Tibial nerve (tissue), 4 donors: ENCODE measurements at places on chromosomes 12 and 14. TPM values are rescaled to one million over a fixed set of nuclear protein-coding genes. Genes with fewer than 3 reads are reported as not detected.

DNA sequence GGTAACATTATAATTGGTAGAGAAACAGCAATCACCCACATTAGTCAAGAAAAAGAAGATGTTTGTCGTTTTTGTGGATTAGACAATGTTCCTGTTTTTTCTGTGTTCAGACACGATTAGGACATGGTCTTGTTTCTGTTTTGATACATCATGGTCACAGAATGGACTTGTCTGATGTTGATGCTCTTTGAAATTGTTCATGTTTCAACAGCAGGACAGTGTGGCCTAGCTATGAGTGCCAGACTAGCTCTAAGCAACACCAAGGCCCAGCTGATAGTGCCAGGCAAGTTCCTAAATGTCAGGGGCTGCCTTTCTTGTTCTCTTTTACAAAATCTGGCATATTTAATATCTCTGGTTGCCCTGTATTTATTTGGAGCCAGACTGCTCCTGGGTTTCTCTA, 40.9 kb upstream of the TOMM20L start:
- DNase-seq = no peak

DNA sequence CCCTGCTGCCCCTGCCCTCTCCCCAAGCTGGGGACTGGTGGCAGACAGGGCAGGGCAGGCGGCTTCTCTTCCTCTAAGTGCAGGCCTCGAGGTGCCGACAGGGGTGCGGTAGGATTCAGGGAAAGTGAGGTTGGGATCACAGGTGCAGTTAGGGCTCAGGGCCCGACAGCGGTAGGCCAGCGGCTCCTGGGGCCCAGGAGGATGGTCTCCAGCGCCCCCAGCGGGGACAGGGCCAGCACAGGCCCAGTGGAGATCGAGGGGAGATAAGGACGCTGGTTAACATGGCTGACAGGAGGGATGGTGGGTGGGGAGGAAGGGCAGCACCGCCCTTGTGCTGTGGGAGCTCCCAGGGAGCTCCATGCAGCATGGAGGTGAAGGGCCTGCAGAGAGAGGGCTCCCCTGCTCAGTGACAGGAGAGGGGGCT, 935 bp upstream of the CRIP1 start:
- DNase-seq = no peak

- no peak for DNase-seq
Measured at GRCh38 chr14:72774894-72775620, 118.8 kb downstream of the DPF3 start.

AMDHD1 gene
- not detected for total RNA-seq

DNA sequence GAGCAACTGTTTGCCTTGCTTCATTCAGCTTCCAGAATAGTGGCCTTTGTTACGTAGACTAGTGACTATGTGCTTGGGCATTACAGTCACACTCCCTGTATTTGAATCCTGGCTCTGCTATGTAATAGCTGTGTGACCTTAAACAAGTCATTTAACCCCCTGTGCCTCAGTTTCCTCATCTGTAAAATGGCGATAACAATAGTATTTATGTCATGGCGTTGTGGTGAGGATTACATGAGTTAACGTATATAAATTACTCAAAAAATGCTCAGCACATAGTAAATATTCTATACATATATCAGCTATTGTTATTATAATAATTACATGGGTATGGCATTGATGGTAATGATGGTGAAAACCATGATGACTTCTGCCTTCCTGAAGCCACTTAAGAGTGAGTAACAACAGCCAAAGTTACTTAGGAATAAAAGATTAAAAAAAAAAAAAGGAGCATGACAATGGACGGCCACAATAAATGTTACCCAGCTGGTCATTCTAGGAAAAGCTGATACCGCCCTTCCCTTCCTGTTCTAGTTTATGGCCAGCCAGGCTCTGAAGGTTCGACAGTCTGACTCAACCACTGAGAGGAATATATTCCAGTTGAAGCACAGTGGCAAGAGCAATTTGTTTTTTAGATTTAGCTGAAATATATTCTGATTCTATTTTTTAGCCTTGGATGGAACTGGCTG, 9.9 kb upstream of the ADIPOR2 start:
- DNase-seq = no peak

DNA sequence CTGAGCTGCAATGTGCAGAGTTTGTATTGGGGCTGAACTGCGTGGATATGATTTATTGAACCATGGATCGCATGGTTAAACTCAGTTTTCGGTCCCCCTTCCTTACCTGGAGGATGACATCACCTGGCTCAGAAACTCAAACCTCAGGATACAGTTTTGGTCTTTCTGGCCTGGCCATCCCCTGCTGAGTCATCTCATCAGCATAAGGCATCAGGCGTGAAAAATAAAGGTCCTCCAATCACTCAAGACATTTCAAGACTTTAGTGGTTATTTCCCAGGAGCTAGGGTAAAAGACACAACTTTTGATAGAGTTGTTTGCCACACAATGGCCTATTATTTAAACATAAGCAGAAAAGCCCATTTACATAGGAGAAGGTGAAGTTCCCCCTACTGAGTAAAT, 631.1 kb upstream of the TMEM132C start:
- DNase-seq = no peak

IGF1 gene
- 84.8 TPM for total RNA-seq
